A549 treated with GW870086 at 1 μM for 4 hours (cell line): ENCODE measurements at places on chromosomes 5 and 9. TPM values are rescaled to one million over a fixed set of nuclear protein-coding genes. Genes with fewer than 3 reads are reported as not detected.

IGFBPL1 gene
- 1.8 to 3.0 TPM (median 2.6 TPM) in 5 replicates for total RNA-seq

PCAT7 gene
- 0.31 to 0.90 TPM (median 0.67 TPM) in 5 replicates for total RNA-seq

TBCA gene
- total RNA-seq = 260 to 296 TPM (median 265 TPM) in 5 replicates

WNT8A gene
- total RNA-seq = not detected in 5 replicates

CYSTM1 gene
- 157 to 230 TPM (median 166 TPM) in 5 replicates for total RNA-seq

PCDHGA7 gene
- 0.59 to 1.1 TPM (median 0.95 TPM) in 5 replicates for total RNA-seq

CDH9 gene
- not detected in 5 replicates for total RNA-seq
